Hematopoietic multipotent progenitor cell treated with erythropoietin and hydrocortisone succinate and interleukin-3 and kit ligand, for 15 days (in vitro differentiated cells): ENCODE measurements at places on chromosomes 4 and X.

GRCh38 chrX:131068945-131069719 lies 11.0 kb downstream of the ARHGAP36 start:
- no peak for DNase-seq

DNA sequence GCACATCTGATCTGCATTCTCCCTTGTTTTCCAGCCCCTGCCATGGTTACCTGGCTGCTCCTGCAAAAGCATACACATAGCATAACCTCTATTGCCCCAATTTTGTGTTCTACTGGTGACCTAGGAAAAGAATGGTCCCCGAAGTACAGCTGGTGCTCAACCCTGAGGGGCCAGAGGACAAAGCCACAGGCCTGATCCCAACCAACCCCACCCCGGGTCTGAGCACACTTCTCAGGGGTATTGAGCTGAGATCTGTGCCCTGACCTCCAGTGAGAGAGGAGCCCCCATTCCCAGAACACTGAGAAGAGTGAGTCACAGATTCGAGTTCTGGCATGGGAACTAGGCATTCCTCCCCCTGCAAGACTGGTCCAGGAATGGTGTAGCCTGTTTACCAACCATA lies 465.5 kb upstream of the ACTRT1 start:
- no peak for DNase-seq

- DNase-seq: no peak
Measured at GRCh38 chrX:24979081-24979480, 36.7 kb downstream of the ARX start.

DNA sequence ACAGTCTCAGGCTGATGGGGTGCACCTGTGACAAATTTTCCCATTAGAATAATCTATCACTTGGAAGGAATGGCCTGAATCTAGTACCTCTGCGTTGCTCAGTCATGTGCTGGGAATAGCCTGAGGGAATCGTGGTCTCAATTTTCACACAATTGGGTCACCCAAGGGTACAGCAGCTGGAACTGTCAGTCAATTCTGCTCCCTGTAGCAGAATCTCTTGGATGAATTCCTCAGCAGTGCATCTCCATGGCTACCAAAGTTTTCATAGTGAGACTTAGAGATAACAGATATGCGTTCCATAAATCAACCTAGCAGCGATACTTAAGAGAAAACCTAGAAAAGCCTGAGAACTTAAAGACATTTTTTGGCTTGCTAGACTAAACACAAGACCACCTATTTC lies 288.7 kb upstream of the CTSO start:
- DNase-seq: no peak

DNA sequence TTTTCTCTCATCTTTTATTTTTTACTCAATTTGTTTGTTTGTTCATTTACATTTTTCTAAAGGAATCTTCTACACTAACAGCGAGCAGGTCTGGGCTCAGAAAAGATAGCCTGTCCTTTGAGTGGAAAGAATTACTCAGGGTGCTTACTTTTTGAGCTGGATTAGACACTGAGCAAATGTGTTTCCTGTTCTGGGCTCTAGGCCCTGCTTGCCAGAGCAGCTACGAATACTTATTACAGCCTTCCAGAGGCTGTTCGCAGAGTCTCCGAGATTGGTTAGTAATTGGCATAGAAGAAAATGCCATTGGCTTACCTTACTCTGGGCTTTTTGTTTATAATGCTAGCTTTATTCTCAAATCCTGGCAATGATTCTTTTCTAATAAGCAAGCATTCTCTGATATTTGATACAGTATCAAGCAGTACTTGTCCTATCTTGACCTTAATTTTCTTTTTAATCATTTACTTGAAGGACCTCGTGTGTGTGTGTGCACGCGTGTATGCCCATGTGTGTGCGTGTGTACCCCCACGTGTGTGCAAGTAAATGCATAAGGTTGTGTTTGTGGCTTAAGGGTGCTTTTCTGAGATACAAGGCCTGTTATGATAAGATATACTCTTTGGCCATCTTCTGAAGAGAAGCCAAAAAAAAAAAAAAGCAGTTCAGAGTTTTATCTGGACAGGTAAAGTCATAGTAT lies 76.2 kb upstream of the GRXCR1 start:
- no peak for DNase-seq

- no peak for DNase-seq
Measured at GRCh38 chr4:7002336-7002735, 40.8 kb upstream of the TADA2B start.

DNA sequence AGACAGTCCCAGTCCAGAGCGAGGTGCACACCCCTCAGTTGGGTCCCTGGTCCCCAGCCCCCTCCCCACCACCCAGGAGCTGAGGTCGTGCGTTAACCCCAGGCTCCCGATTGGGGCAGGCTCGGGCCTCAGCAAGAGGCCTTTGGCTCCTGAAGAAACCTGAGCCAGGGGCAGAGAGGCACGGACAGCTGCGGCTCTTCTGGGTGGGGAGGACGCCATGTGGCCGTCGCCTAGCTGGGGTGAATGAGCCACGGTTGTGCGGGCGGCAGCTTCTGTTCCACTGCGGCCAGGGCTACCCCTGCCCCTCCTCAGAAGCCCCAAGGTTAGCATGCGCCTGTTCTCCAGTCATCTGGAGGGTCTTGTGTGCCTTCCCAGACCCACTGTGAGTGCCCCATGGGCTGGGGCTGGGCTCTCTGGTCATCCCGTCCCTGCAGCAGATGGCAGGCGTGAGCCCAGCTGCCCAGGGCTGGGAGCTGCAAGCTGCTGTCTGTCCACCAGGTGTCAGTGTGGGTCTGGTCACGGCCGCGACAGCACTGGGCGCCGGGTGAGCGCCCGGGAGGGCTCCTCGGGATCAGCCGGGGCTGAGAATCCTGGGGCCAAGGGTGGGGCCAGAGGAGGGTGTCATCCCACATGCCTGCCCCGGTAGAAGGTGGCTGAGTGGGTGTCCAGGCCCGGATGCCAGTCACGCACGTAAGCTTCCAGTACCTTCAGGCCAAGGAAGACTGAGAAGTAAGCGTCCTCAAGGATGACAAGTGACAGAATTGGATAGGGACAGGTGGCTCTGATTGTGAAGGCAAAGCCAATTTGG lies 21.9 kb downstream of the ATP2B3 start:
- peak; percentile 45 for DNase-seq

- DNase-seq: no peak
Measured at GRCh38 chrX:35664833-35665232, 133.3 kb upstream of the MAGEB16 start.

GRCh38 chr4:26104056-26104685 lies 190.2 kb downstream of the SMIM20 start:
- no peak for DNase-seq
